ENCODE measurements at places on chromosomes 7 and 10.

DNA sequence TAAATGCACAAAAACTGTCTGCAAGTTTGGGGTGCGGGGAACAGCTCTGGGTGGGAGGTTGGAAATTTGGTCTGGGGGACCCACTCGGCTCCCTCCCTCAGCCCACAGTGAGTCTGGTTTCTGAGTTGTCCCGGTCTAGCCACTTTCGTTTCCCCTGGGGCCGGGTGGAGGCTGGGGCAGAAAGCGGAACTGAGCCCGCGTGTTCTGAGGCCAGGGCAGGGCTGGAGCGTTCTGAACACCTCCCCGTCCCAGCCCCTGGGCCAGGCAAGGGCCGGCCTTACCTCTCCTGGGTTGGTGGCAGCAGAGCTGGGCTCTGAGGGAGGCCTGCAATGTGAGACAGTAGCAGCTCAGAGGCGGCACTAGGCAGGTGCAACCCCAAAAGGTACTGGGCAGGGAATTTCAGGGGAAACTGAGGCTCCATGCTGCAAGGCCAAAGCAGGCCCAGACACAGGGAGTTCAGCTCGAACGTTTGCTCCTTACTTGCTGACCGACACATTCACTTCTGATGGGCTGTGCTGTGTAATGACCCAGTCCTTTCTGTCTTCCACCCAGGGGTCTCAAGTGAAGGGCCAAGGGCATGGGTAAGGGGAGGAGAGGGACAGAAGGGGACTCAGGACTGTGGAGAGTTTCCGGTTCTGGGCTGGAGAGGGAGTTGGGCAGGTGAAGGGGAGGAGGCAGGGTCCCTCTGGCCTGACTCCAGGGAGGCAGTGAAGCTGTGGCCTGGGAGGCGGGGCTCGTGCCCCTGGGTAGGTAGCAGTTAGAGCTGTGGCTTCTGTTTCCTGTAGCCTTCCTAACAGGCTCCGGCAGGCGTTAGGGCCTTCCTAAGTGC, 3.0 kb downstream of the IRF5 start:
- no peak for DNase-seq

DNA sequence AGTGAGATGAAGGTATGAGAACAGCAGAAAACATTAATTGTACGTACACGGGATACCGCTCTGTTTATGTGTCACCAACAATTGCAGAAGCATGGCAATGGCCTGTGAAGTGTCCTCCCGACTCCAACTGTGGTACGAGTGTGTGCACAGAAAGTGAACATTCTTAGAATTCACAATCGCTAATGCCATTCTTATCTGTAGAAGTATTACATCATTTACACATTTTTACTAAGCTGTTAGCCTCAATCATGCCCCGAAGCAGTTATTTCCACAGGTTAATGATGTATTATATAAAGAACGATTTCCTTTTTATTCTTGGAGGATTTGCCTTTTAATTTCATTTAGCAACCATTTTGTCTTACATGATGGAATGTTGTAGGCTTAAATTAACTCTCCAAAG, 103.4 kb downstream of the EVX1 start:
- DNase-seq = no peak

DNA sequence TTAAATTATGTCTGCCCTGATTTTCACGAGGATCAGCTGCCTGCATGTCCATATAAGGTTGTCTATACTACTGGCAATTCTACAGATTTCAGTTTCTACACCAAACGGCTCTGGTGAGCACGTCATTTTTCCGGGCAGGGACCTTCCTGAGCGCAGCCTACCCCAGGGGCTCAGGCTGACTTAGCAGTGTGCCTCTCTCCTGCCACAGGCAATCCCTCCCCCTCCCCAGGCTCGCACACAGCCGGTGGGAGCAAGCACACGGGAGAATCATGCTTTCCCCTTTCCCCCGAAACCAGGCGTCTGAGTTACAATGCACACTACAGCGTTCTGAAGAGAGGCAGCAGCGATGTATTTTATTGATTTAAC, 1.7 kb downstream of the KLF6 start:
- no peak for DNase-seq

DNA sequence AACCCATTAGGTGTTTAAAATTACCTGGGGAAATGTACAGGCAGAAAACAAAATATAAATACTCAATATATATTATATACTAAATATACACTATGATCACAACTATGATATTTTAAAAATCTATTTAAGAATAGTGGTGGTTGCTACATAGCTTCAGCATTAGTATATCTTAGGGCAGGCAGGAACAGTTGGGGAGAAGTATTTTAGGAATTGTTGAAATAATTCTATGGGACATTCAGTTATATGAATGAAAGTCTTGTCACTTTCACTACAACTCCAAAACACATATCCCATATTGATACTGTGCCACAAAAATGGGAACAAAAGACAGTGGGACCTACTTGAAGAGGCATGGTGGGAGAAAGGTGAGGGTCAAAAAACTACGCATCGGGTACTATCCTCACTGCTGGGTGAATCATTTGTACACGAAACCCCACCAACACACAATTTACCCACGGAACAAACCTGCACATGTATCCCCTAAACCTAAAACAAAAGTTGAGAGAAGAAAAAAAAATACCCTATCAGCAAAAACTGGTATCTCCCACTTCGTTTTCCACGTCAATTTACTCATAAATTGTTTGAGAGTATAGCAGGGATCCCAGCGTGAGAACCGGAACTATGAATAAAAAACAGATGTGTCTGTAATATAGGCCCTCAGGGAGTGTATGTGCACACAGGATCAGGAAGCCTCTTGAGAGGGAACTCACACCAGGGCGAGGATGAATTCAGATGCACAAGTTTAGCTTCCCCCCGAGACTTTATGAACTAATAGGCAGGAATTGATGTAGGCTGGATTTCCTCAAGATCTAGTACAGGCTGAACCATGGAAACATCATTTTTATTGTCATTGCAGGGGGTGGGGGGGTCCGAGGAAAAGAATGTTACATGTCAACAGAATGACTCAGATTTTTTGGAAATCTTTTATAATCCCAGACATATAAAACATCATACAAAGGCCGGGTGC, 16.2 kb downstream of the SLC16A12 start:
- no peak for DNase-seq

GRCh38 chr10:91955114-91955513, 31.5 kb downstream of the BTAF1 start:
- no peak for DNase-seq

DNA sequence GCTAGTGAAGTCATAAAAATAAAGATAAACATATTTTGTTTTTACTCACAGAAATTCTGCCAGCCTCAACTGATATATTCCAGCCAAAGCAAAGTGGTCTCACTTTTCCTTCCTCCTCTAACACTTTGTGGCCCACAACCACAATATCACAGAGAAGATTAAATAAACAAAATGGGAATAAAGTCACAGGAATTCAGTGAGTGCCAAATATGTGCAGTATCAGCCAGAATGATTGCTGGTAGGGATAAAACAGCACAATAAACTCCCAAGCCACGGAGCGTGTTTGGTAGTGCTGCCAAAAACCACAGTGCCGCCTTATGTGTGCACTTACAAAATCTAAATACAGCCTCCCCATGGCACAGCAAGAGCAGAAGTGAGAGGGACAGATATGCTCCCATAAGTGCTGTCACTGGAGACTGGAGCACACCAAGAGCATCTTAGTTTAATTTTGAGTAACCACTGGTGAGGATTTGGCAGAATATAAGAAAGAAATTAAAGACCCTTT, 155.8 kb downstream of the POM121L12 start:
- DNase-seq = no peak
